ENCODE measurements at places on chromosomes 2 and 18.

GRCh38 chr18:51578406-51578980, 381.0 kb upstream of the MEX3C start:
- DNase-seq: no peak

GRCh38 chr2:204611017-204611631, 65.8 kb downstream of the PARD3B start:
- no peak for DNase-seq

GRCh38 chr2:26245231-26245732, 543 bp downstream of the HADHB start:
- no peak for DNase-seq

GRCh38 chr2:135839713-135840112, 2.7 kb upstream of the LCT start:
- DNase-seq: no peak

GRCh38 chr2:96601382-96602292, 36.5 kb downstream of the KANSL3 start:
- DNase-seq: no peak

- DNase-seq: no peak
Measured at GRCh38 chr2:106516864-106517263, 29.7 kb downstream of the CD8B2 start.

- no peak for DNase-seq
Measured at GRCh38 chr18:58792086-58792485, 72.6 kb upstream of the ZNF532 start.

- DNase-seq: no peak
Measured at GRCh38 chr2:7694076-7694985, 777.1 kb downstream of the RNF144A start.

- DNase-seq: no peak
Measured at GRCh38 chr18:55897091-55897689, 309.2 kb upstream of the TCF4 start.

DNA sequence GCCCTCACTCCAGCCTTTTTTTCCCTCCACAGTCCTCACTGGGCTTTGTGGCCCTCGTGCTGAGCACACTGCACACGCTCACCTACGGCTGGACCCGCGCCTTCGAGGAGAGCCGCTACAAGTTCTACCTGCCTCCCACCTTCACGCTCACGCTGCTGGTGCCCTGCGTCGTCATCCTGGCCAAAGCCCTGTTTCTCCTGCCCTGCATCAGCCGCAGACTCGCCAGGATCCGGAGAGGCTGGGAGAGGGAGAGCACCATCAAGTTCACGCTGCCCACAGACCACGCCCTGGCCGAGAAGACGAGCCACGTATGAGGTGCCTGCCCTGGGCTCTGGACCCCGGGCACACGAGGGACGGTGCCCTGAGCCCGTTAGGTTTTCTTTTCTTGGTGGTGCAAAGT, 39.4 kb downstream of the STEAP3 start:
- DNase-seq: no peak

DNA sequence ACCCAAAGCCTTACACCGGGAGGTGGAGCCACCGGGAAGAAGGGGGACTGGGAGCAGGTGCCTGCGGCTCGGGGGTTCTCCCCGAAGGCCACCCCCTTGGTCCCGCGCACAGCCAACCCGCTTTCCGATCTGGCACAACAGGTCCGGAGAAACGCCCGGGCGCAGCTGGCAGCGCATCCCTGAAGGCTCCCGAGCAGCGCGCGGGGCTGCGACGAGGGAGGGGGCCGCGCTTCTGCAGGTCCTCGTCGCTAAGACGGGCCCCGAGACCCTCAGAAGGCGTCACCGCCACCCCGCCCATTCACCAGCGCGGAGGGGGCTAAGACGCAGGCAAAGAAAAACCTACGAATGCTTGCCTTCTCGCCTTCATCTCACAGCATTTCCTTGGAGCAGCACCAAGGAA, 1.8 kb downstream of the CBLN2 start:
- no peak for DNase-seq

DNA sequence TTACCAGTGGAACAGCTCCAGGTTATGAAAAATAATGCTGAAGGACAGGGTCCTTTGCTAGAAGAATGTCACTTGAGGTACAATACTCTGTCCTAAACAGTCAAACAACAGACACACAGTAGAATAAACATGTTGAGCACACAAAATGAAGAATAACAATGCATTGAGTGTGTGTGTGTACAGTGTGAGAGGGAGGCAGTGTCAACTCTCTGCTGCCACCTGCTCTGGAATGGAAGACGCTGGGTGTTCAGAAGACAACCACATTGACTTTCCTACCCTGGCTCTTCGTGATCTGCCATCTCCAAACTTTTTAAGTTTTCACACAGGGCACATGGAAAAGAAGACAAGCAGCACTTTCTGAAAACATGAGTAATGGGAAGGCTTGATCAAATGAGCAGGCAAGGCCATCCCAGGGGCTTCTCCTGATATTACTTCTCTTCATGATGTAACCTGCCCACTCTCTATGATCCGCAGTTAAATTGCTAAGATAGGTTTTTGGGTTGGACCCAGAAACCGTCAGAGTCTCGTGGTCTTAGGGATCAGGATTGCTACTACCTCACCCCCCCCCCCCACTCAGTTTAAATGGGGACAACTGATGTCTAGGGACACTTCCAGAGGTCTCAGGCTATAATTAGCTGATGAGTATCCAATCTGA, 533.2 kb upstream of the TNP1 start:
- DNase-seq: no peak

- no peak for DNase-seq
Measured at GRCh38 chr2:30691948-30692828, 115.1 kb downstream of the CAPN13 start.

DNA sequence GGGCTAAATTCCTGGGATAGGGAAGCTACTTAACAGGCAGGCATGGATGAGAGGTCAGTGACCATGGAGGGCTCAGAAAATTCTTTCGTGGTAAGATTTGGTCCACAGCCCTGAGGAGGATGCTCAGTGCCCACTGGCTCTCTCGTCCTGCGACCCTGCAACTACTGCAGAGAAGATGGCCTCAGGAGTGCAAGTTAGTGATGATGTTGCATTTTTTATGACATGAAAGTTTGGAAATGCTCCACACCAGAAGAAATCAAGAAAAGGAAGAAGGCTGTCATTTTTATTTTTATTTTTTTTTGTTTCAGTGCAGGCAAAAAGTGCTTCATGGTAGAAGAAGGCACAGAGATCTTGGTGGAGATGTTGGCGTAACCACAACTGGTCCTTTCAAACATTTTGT, 238.6 kb upstream of the PARD3B start:
- DNase-seq: no peak

DNA sequence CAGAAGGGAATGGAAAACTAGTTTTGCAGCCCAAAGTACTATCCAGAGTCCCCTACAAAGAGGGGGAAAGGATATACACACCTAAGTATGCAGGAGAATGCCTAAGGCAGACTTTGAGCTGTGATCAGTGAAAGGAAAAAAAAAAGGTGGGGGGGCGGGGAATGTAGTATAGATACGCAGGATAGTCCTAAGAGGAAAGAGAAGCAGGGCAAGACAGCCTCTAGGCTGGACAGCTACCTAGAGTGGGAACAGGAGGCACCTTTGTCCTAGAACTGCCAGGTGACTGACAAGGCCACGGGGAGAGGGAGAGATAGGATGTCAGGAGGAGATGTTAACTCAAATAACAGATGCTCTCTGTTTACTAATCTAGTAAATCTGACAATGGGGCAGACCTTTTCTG, 6.0 kb downstream of the REEP1 start:
- no peak for DNase-seq

GRCh38 chr2:83063511-83063910, 1395.6 kb downstream of the SUCLG1 start:
- no peak for DNase-seq

DNA sequence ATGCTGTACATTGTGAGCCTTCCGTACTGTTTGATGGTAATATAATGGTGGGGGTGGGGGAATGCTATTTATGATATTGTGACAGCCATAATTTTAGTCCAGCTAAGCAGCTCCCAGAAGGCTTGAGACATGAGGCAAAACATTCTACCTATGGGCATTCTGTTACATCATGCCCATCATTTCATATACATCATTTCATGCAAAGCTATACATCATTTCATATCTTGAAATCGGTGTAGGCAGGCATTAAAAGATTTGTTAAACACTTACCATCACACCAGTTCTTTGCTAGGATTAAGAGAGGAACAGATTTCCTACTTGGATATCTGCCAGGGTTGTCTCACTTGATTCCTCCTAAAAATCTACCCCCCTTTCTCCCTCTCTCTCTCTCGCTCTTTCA, 84.5 kb downstream of the COL5A2 start:
- DNase-seq: no peak

DNA sequence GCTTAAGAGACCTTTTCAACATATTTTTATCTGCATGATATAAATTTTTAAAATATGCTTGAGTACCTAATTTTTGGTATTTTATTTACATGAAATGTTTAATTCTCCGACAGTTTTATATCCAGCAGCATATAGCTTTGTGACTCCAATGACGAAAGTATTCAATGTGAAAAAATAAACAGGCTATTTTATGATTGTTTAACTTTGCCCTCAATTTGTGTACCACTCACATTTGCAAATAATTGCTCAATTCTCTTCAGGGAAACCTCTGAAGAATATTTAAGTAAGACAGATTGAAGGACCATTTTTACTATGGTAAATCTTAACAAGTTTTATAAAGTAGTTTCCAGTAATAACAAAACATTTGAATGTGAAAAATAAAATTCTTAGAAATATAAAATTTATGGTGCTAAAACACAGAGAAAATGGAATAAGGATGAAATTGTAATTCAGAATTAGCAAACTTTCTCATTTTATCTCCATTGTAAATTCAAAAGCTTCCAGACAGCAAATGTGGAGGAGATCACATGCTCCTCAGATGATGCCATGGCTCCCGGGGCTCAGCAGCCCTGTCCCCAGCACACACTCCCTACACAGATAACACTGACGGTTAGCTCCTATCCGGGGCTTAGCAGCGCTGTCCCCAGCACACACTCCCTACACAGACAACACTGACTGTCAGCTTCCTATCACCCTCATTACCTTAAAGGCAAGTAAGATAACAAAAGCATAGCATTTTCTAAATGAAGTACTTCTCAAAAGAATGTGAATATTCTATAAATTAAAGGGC, 39.7 kb downstream of the SH3YL1 start:
- DNase-seq: no peak

- no peak for DNase-seq
Measured at GRCh38 chr2:188245230-188245629, 46.4 kb upstream of the GULP1 start.

DNA sequence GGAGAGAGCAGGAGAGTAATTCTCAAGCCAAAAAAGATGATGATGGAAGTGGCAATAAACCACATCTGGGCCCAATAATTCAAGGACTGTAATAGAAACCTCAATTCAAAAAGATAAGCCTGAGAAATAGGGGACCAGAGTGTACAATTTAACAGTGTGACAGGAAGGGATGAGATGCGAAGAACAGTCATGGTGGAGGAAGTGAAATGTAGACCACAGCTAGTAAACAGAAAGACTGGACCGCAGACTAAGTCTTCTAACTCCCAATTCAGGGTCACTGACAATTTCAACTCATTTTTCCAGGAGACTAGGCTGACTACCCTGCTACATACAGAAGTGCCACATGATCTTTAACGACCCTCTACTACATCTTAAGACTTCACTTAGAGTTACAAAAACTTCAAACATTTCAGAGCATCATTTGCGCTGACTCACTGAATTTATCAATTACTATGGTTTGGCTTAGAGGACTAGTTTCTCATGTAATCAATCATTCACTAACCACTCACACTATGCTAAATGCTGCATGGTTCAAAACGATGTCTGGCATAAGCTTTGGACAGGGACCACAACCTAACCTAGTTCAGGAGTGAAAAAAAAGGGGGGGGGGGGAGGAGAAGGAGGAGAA, 9.0 kb downstream of the CUL3 start:
- DNase-seq: no peak

DNA sequence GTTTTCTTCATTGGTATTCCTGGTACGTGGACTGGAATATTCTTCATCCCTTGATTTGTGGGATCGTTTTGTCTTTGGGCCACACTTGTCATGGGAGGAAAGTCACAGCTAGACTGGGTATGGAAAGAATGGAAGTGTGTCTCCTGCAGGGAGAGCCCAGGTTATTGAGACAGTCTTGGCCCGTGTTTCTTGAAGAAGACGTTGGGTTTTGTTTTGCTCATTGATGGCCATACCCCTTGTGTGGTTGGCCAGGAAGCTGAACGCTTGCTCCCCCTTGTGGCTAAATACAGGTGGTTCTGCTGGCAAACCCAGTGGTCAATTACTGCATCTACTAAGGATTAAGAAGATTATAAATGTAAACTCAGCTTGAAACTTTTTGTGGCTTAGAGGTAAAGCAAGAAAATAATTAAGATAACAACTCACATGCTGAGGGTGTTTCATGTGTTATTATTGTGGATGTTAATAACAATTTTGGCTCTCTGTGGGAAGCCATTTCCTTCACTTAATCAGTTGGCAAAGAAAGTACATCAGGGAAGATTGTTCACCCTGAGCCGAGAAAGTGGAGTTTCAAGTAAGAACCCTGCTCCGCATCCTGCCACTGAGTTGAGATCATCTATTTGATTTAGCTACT, 91.8 kb downstream of the NEDD4L start:
- DNase-seq: peak; percentile 42

- DNase-seq: no peak
Measured at GRCh38 chr2:191748059-191748461, 70.1 kb downstream of the NABP1 start.

- DNase-seq: peak; percentile 94
Measured at GRCh38 chr2:38665854-38666555, at the start of gene GALM. TSS of gene GALM (plus strand) at chr2:38666114. CDS start at chr2:38666162, 48 bp downstream.

DNA sequence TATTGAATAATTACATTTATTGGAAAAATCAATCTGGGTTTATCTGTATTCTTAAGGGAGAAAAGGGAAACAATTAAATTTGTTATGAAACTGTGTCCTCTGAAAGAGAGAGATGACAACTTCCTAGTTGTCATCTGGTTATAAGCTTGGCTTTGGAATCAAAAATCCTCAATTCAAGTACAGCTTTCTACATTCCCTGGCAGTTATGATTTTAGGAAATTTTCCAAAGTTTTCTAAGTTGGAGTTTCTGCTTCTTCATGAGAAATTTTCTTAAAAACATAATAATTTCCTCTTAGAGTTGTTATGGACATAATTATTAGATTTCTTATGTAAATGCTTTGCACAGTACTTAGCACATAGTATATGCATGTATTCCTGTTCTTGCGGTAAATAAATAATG, 625.6 kb upstream of the SLC39A10 start:
- no peak for DNase-seq

- no peak for DNase-seq
Measured at GRCh38 chr2:174779361-174779928, 15.2 kb upstream of the CHRNA1 start.

DNA sequence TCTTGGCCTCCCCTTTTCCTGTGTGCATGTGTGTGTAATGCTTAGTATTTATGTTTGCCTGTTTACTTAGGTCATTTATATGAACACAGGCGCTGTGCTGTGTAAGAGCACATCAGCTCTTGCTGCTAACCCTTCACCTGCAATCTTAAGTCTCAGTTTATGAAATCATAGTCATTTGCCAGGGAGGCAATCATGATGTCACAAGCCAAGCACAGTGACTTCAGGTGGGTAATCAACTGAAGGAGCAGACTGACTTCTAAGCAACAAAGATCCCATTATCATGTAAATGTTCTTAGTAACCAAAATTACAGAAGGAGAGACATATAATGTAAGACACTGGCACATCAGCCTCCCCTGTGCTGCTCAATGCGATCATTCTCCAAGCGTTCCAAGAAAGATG, 386.3 kb upstream of the MEIS1 start:
- no peak for DNase-seq
